Breast epithelium (tissue), 4 donors: ENCODE measurements at places on chromosomes 6 and 20.

- no peak for DNase-seq
- H3K36me3 ChIP-seq, result no peaks in the 10 kb centered on the region
- no peaks in the 10 kb centered on the region for H3K4me1 ChIP-seq
Observed at GRCh38 chr6:118825661-118826060, 68.3 kb upstream of the ASF1A start.

- H3K36me3 ChIP-seq, result no peaks in the 10 kb centered on the region
- H3K4me1 ChIP-seq, result peaks cover 9% of the 10 kb centered on the region
- peak overlapping the region; percentile 48 for H3K27ac ChIP-seq
- H3K4me3 ChIP-seq, result no peak overlapping the region
Observed at GRCh38 chr20:62627901-62628612, 14.2 kb upstream of the SLCO4A1 start.

GRCh38 chr6:6829872-6830685 lies 241.6 kb downstream of the LY86 start:
- no peaks in the 10 kb centered on the region for H3K4me1 ChIP-seq
- no peaks in the 10 kb centered on the region for H3K36me3 ChIP-seq
- DNase-seq, result no peak
- no peak overlapping the region for H3K4me3 ChIP-seq
- no peaks in the 10 kb centered on the region for H3K27me3 ChIP-seq

DNA sequence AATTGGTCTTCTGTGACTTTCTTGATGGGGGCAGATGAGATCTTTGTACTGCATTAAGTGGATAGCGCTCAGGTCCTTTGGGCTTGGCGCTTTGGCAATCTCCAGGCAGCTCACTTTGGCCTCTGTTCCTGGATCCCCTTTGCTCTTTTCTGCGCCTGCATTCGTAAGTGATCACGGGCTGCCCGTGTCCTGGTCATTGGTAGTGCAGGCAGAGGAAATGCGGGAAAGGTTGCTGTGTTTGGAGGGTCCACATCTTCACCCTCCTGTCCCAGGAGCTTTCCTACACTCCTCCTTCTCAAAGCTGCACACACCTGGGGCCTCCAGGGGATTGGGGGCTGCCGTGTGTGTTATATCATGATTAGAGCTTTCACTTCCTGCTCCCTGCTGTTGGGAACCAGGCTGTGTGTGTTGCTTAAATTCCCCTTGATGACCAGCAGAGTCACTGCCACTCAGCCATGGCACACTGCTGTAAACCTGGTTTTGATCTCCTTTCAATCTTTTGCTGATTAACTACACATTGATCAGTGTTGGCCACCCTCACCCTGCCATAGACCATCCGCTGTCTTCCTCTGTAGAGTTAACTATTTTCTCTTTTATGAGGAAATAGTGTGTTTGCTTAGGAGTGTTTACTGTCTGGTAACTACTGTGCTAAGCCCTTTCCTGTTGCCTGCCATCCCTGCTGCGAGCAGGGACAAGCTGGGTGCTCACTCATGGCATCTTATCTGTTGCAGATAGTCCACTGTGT lies 13.0 kb upstream of the SNHG17 start:
- no peak for DNase-seq
- no peaks in the 10 kb centered on the region for H3K4me1 ChIP-seq
- H3K4me3 ChIP-seq, result no peak overlapping the region
- no peaks in the 10 kb centered on the region for H3K27me3 ChIP-seq
- no peaks in the 10 kb centered on the region for H3K36me3 ChIP-seq

GRCh38 chr6:130981409-130981808 lies 81.6 kb downstream of the EPB41L2 start:
- H3K4me3 ChIP-seq, result no peak overlapping the region
- no peaks in the 10 kb centered on the region for H3K27me3 ChIP-seq
- DNase-seq, result no peak
- H3K4me1 ChIP-seq, result no peaks in the 10 kb centered on the region

GRCh38 chr6:29651413-29652197 lies 5.3 kb upstream of the MOG start:
- H3K4me1 ChIP-seq, result no peaks in the 10 kb centered on the region
- no peak for DNase-seq
- no peak overlapping the region for H3K4me3 ChIP-seq
- H3K27ac ChIP-seq, result no peak overlapping the region
